NAMALWA (cell line): ENCODE measurements at places on chromosomes 13 and 19.
A peak's percentile ranks its signal among the peaks of the same experiment; 100 is the strongest.

- DNase-seq: no peak
Observed at GRCh38 chr13:50224534-50224933, 209.3 kb downstream of the KCNRG start.

DNA sequence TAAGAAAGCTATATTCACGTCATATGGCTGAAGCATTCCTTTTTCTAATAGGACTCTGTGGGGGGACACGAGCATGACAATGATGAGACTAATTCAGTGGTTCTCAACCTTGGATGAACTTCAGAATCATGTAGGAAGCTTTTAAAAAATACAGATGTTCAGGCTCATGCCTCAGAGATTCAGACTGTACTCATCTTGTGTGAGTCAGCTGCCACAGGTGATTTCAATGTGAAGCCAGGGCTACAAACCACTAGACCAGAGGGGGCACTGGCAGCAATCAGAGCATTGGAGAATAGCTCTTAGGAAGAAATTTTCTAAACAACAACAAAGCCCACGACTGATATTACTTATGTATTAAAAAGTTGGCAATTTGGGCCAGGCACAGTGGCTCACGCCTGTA lies 91.7 kb downstream of the SERP2 start:
- DNase-seq: no peak

DNA sequence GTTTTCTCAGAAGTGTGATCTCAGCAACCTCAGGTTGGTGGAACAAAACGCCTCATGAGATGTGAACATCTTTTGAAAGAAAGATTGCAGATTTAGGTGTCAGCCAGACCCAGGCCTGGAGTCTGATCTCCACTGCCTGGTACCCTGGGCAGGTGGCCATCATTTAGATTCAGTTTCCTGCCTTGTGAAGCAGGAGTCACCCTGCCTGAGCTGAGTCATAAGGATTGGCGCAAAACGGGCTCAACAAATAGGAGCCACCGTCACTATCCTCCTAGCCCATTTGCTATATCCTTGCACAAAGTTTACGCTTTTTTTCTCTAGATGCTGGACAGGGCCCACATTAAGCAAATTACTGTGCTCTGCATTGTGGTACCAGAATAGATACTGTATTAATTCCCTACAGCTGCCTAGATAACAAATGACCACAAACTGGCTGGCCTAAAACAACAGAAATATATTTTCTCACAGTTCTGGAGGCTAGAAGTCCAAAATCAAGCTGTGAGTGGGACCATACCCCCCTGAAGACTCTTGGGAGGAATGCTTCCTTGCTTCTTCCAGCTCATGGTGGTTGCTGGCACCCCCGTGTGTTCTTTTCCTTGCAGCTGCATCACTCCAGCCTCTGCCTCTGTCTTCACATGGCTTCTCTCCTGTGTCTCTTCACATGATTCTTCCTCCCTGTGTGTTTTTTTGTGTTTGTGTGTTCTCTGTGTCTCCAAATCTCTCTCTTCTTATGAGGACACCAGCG lies 38.2 kb downstream of the TNFSF11 start:
- no peak for DNase-seq

DNA sequence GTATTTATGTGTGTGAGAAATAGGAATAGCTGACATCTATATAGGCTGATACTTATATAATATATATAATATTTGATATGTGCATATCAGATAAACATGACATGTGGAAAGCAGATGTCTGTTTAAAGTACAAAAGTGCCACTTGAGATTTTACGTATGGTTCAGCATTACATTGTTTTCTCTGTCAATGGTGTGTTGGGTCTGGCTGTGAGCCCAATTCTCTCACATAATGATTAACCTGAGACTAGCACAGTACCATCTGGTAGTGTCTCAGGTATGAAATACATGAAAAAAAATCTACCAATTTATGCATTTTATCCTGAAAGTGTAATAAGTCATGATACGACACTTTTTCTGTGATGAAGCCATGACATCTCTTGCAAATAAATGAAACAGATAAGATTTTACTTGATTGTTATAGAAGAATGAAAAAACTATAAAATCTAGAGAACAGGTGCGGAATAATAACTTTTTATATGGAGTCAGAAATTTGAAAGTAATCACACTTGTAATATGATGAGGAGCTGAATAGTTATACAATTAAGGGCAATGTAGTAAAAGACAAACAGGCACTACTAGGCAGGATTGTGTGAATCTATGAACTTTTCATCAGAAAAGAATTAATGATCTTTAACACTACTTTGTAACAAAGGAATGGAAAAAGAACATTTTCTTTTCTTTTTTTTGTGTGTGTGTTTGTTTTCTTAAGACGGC lies 1405.0 kb downstream of the OLFM4 start:
- DNase-seq: no peak

DNA sequence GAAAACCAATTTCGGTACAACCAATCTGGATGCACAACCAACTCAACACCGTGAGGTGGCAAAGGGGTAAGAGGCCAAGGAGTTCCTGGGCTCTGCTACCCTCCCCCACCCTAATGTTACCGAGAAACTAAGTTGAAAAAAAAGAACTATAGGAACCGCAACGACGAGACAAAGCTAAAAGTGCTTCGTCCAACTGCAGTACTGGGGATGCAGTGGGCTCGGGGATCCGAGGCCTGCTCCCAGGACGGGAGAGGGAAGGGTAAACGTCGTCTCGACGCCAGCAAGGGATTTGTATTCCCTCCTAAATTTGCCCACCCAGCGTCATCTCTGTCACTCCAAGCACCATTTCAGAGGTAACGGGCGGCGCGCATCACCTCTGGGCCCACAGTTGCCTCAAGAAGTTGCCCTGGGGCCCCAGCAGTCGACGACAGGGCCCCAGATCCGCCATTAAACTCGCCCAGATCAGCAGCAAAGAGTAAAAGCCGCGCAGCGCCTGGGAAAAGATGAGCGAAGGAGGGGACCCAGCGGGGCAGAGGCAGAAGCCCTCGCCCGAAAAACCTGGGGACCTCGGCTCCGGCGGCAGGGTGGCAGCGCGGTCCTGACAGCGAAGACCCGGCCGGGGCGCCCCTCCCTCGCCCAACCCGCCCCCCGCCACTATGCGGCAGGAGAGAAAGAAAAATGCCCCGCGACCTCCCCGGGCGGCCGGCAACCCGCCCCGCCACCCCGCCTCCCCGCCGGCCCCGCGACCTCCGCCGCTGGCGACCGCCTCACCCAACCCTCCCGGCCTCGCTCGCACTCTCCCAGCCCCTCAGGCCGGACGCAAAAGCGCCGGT lies 752 bp downstream of the ZMYM5 start:
- DNase-seq: peak; percentile 69

DNA sequence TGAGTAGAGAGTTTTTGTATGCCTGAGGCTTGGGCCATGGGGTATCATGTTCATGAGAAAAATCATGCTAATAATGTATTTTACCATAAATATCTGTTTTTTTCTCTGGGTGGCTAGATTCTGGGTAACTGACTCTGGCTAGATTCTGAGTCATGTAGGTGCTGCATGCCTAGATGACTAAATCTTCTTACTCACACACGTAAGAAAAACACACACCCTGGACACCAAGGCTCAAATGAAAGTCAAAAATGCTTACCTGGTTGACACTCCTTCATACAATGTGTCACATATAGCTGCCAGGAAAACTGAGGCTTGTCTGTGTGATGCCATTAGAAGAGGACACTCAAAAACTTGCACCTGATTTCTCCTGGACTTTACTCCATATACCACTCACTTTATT lies 597.4 kb upstream of the SLITRK1 start:
- DNase-seq: no peak

- DNase-seq: no peak
Observed at GRCh38 chr19:1567848-1568227, 287 bp downstream of the MEX3D start.

- peak; percentile 61 for DNase-seq
Observed at GRCh38 chr19:3343619-3344502, 22.5 kb upstream of the NFIC start.

DNA sequence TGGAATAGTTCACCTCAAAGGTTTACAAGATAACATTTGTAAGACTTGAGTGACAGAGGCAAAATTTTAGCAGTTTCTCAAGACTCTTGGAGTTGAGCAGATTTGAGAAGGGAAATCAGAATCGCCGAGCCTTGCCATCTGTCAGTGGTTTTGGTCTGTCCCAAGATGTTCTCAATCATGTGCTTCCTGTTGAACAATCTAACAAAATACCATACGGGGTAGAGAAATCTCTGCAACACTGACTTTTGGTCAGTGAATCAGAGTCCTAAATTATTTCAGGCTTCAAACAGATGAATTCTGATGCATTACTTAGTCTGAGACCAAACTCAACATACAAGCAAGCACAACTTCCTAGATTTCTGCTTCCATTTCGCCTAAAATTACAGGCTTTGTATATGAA lies 3.8 kb downstream of the KCTD12 start:
- no peak for DNase-seq

- DNase-seq: peak; percentile 78
Observed at GRCh38 chr13:46387064-46387851, at the start of gene RUBCNL. Gene RUBCNL (minus strand): TSS chr13:46387252. CDS start chr13:46372475, 14,777 bp downstream.

GRCh38 chr13:34883396-34883795 lies 58.7 kb upstream of the NBEA start:
- no peak for DNase-seq

GRCh38 chr13:33997574-33997973 lies 179.6 kb downstream of the RFC3 start:
- DNase-seq: no peak

DNA sequence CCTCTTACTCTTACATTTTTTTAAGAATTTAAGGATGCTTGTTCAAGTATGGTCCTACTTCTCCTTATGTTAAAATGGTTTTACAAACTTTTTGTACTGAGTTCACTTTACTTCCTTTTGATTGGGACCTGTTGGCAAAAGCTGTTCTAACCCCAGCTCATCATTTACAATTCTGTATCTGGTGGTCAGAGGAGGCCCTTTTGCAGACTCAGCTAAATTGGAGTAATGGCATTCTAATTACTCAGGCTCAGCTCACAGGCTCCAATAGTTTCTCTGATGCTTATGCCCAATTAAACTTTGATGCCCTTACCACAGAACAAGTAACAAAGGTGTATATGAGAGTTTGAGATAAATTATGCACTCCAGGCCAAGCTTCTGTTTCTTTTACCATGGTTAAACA lies 1632.0 kb downstream of the UQCRFS1 start:
- no peak for DNase-seq

DNA sequence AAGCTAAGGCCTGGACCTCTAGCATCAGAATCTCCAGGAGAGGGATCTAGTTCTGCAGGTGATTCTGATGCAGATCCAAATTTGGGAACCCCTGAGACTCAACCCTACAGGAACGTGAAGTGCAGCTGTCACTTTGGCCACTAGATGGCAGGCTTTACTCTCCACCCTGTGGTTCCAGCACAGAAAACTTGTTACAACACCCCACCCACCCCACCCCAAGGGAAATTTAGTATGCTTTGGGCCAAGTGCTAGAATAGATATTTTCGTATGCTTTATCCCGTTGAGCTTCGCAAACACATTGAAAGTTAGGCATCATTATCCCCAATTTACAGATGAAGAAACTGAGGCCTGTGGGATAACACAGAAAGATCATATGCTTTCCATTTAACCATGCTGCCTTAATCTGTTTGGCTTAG lies 232.0 kb downstream of the B3GLCT start:
- DNase-seq: peak; percentile 70

DNA sequence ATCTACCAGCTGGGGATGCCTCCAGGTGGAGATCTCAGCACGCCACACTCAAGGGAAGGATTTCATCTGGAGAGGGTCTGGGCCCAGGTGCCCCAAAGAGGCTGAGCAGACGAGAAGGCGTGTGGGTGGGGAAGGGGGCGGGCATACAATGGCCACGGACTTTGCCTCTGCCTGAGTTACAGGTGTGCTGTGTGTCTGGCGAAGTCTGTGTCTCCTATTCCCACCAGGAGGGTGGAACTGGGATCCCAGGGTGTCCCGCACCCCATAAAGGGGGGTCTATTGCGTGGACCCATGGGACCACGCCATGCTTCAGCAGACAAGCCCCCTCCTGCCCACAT lies 3.6 kb downstream of the TLE2 start:
- no peak for DNase-seq

- DNase-seq: no peak
Observed at GRCh38 chr19:36916991-36917390, 859 bp downstream of the ZNF568 start.

DNA sequence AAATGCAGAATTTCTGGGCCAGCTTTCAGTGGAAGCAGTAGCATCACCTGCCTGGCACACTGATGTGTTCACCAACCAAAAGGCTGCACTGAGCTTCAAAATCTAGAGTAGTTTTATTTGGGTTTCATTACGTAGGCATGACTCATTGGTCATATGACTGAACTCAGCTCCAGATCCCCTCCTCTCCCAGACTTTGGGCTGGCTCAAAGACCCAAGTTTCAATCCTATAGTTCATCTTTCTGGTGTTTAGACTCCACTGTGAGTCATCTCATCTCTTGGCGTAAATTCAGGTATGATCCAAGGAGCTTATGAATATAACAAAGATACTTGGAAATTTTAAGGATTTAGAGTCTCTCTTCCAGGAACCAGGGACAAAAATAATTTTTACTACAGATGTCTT lies 17.7 kb downstream of the ZMYM5 start:
- DNase-seq: no peak

DNA sequence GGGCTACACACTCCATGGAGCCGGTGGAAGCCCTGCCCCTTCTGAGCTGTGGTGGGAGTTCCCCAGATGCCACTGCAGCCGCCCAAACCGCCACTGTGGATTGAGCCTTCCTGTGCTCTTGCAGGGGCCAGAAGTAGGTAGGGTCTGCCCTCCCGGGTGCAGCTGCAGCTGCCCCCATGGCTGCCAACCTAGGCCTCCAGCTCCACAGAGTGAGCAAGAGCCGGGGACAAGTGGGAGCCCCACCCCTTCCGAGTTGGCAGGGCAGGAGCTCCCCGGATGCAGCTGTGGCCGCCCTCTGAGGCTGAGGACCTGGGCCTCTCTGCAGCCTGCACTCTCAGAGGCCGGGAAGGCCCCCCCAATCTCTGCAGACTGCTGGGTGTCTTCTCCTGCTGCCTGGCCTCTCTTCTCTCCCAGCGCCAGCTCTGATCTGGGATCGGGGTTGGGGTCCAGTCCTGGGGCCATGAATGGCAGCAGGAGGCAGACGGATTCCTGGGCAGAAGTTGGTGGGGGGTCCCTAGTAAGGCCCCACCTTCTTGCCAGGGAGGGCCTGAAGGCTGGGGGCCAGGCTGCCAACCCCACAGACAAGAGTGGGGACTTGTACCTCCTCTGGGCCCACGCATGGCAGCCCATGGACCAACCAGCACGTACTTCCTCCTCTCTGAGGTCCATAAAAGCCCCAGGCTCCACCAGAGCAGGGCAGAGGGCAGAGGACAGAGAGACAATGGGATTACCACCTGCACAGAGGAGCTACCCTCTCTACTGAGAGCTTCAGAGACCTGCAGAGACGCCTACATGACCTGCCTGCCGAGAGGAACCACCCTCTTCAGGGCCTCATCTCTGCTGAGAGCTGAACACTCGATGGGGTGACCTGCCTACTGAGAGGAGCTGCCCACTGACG lies 28.9 kb downstream of the AP2S1 start:
- peak; percentile 73 for DNase-seq

DNA sequence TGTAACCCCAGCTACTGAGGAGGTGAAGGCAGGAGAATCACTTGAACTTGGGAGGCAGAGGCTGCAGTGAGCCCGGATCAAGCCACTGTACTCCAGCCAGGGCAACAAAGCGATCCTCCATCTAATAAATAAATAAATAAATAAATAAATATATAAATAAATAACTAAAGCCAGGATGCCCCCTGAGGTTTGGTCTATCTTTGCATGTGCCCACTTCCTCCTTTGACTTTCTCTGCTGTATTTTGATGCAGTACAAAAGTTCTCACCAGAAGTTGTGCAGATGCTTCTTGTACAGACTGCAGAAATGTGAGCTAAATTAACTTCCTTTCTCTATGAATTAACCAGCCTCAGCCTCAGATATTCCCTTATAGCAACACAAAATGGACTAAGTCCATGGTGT lies 6.5 kb upstream of the N4BP2L2 start:
- DNase-seq: peak; percentile 32

GRCh38 chr19:15108145-15108844 lies 1.1 kb downstream of the SYDE1 start:
- no peak for DNase-seq
